Frontal cortex (tissue), 4 donors: ENCODE measurements at places on chromosomes 3 and 15.

- no peak for DNase-seq
Observed at GRCh38 chr3:117681619-117682018, 972.0 kb downstream of the TUSC7 start.

DNA sequence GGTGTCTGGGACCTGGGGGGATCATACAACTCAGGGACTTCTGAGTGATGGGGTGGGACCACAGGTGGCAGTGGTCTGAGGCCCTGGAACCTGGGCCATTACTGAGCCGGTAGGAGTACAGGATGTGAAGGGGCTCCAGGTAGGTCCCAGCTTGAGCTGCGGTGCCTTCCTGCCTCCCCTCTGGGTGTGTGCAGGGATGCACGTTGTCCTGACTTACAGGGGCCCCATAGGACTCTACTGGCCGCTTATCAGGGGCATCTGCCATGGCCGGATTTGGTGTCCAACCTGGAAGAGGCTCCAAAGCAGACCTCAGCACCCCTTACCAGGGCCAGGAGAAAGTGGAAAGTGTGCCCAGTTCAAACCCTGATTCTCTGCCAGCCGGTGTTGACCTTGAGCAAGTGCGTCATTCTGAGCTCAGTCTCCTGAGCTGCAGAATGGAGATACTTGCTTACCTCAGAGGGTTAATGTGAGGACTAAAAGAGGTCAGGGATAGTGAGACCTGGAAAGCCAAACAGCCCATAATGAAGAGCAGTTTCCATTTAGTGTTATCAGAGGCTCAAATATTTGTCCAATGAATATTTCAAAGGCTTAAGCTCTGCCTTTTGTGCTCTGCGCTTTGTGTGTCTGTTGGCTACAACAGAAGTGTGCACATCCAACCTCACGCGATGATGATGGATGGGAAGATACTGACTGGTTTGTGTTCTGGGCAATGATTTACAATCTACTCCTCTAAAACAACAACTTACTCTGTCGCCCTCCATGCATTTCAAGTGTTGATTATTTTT, 35.4 kb upstream of the ESYT3 start:
- no peak for DNase-seq

DNA sequence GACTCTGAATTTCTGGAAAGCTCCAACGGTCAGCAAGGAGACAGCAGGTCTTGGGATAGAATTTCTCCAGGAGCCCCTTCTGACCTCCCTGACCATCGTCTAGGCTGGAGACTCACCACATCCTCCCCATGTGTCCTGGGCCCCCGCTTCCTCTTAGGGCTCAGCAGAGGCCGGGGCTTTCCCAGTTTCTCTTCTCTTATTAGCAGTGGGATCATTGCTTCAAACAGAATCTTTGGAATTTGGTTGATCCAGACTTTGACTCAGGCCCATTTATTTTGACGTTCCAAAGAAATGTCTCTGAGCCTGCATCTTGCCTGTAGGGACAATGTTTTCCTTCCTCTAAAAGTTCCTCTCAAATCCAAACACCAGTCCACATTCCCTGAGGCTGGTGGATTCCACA, 38.4 kb upstream of the SLC6A6 start:
- no peak for DNase-seq

DNA sequence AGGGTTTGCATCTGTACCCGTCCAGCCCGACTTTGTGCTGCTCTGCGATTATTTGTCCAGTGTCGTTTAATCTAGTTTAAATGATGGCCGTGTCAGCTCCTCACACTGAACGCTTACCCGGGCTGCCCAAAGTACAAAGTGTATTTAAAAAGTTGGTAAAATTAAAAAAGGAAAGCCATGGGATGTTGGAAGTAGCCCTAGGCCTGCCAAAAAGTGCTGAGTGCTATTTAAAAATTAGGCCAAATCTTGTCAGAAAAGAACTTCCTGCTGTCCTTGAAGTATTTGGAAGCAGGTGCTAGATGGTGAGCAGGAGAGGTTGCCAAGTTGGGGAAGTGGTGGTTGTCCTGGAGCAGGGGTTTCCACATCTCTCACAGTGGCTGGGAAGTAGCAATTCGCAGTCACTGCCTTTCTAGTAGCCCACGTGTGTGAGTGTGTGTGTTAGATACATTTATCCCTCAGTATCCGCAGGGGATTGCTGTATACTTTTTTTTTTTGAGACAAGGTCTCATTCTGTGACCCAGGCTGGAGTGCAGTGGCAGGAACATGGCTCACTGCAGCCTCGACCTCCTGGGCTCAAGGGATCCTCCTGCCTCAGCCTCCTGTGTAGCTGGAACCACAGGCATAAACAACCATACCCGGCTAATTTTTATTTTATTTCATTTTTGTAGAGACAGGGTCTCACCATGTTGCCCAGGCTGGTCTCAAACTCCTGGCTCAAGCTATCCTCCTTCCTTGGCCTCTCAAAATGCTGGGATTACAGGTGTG, 664 bp downstream of the PPCDC start:
- DNase-seq, result no peak

- DNase-seq, result no peak
Observed at GRCh38 chr15:87757084-87757483, 499.5 kb downstream of the NTRK3 start.

GRCh38 chr3:64957408-64958198, 269.8 kb upstream of the ADAMTS9 start:
- no peak for DNase-seq

- no peak for DNase-seq
Observed at GRCh38 chr15:100515758-100516157, 13.0 kb downstream of the CERS3 start.

- no peak for DNase-seq
Observed at GRCh38 chr15:83512459-83512858, 65.3 kb downstream of the SH3GL3 start.

GRCh38 chr15:78599189-78599588, 21.6 kb downstream of the CHRNA3 start:
- no peak for DNase-seq

DNA sequence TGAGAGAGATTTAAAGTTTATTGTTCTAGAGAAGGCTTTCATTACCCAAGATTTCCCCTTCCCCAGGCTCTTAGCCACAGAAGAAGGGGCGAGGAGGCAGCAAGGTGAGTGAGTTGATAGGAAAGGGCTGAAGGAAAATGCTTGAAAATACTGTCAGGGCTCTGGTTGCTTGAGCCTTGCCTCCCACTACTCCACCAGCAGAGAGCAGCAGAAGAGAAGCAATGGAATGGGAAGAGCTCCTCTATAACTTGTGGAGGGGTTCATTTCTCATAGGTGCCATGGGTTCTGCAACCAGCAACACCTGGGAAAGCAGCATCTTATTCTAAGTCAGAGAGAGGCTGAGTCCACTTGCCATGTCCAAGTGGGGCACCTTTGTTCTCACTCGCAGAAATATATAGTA, 184.0 kb upstream of the CNTN6 start:
- no peak for DNase-seq

- DNase-seq, result no peak
Observed at GRCh38 chr3:194971009-194971408, 285.3 kb downstream of the FAM43A start.

- DNase-seq, result peak; percentile 44
Observed at GRCh38 chr15:29570121-29570947, 251.9 kb downstream of the TJP1 start.

GRCh38 chr3:142680710-142681109, 43.1 kb upstream of the TRPC1 start:
- no peak for DNase-seq
